Neural crest cell (in vitro differentiated cells): ENCODE measurements at places on chromosomes 3 and 15. TPM values are rescaled to one million over a fixed set of nuclear protein-coding genes. Genes with fewer than 3 reads are reported as not detected.
A peak's percentile ranks its signal among the peaks of the same experiment; 100 is the strongest.

- DNase-seq: no peak
- no peak overlapping the region for H3K27ac ChIP-seq
- H3K4me3 ChIP-seq: no peak overlapping the region
Measured at GRCh38 chr3:151985787-151986430, 112.5 kb downstream of the SUCNR1 start.

Gene BCHE
- 45.2 and 52.9 TPM in 2 replicates for total RNA-seq

Gene CAND2
- total RNA-seq: 14.8 and 15.5 TPM in 2 replicates

- no peak overlapping the region for H3K27ac ChIP-seq
- no peaks in the 10 kb centered on the region for H3K36me3 ChIP-seq
- no peak for DNase-seq
- no peak overlapping the region for H3K4me3 ChIP-seq
- H3K27me3 ChIP-seq: no peaks in the 10 kb centered on the region
- peaks cover 25% of the 10 kb centered on the region for H3K4me1 ChIP-seq
Measured at GRCh38 chr3:112687211-112687610, 46.3 kb upstream of the CCDC80 start.

- no peaks in the 10 kb centered on the region for H3K4me1 ChIP-seq
- peak overlapping the region; percentile 62 for H3K27ac ChIP-seq
Measured at GRCh38 chr15:78083186-78083585, 5.7 kb upstream of the TBC1D2B start.

Gene CNTN6
- 0.48 and 0.82 TPM in 2 replicates for total RNA-seq

- H3K27ac ChIP-seq: no peak overlapping the region
- no peak overlapping the region for H3K4me3 ChIP-seq
- no peaks in the 10 kb centered on the region for H3K36me3 ChIP-seq
- H3K4me1 ChIP-seq: peaks cover 3% of the 10 kb centered on the region
- H3K27me3 ChIP-seq: peaks cover 70% of the 10 kb centered on the region
Measured at GRCh38 chr15:91302588-91303439, 202.8 kb downstream of the SV2B start.

GRCh38 chr3:86793786-86794185, 197.2 kb downstream of the VGLL3 start:
- H3K36me3 ChIP-seq: no peaks in the 10 kb centered on the region
- peak overlapping the region; percentile 63 for H3K27ac ChIP-seq
- H3K27me3 ChIP-seq: no peaks in the 10 kb centered on the region
- H3K4me1 ChIP-seq: peaks cover 14% of the 10 kb centered on the region
- DNase-seq: no peak

DNA sequence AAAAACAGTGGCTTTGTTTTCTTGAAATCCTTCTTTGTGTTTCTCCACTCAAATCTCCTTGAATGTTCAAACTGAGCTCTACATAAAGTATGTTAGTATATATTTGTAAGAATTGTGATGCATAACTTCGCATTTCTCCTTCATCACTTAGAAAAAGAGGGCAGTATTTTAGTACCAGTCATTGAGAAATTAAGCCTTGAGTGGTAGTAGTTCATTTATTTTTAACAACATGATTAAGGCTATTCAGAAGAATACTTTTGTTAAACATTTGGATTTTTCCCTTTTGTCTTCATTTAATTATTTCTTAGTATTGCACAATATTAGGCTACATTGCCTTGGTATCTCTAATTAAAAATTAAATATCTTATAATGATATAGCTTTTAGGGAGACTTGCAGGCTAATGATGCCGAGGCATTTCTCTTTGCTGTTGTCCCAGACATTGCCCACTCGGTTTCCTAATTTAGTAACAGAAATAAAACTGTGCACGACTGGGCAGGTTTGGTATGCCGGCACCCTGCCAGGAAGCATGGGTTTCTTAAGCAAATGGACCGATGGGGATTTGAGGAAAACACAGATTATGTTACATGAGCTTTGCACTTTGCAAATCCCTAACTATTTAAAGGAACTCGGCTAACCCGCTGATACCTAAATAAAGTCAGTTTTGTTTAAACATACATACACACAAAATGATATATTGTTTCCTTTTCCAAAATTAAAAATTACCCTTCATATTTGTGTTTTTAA, 54.7 kb downstream of the LRRC28 start:
- no peak for DNase-seq
- no peaks in the 10 kb centered on the region for H3K27me3 ChIP-seq

DNA sequence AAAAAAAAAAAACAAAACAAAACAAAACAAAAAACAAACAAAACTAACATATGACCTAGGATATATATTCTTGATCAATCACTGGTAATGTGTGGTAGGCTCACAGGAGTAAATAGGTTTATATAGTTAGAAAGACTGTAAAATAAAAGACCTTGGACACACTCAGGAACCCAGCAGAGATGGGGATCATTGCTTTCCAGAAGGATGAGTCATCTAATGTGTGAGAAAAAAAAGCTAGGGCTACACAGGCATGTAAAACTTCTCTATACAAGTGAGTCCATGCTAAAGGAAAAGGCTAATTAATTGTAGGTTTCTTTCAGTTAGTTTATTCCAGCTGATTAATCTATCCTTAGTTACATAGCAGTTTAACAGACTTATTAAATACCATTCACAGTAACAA, 710.3 kb upstream of the ARPP21 start:
- H3K36me3 ChIP-seq: no peaks in the 10 kb centered on the region
- DNase-seq: no peak
- no peak overlapping the region for H3K27ac ChIP-seq
- no peak overlapping the region for H3K4me3 ChIP-seq
- H3K27me3 ChIP-seq: no peaks in the 10 kb centered on the region

DNA sequence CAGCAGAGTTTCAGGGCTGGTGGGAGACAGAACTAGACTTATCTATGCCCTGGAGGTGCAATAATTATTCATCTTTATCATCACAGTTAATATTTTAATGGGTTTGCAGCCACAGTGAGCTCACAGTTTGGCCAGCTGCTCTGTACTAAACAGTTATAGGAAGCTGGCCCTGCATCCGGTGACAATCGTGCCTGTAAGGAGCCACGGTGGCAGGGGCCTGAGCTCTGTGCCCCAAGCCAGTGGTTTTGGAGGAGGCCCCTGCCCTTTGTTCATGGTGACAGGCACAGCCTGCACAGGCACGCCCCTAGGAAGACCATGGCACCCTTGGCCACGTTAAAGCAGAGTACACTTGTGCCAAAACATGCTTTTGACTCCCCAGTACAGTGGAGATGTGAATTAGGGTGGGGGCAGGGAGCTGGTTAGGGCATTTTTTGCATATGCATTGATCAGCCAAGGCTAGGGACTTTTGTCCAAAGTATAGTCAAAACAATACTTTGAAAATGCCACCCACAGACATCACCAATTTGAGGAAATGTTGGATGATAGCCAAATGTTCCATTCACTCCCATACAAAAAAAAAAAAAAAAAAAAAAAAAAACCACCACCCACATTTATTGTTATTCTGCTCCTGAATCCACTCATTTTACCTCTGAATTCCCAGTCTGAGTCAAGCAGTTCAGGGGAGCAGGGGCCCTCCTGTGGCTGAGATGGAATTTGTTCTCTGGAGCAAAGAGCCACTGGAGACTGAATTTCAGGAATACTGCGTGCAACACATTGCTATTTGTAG, 3.4 kb upstream of the RFTN1 start:
- DNase-seq: no peak
- H3K4me3 ChIP-seq: peak overlapping the region; percentile 50
- no peak overlapping the region for H3K27ac ChIP-seq
- H3K36me3 ChIP-seq: no peaks in the 10 kb centered on the region
- peaks cover 68% of the 10 kb centered on the region for H3K27me3 ChIP-seq

Gene LIPH
- not detected in 2 replicates for total RNA-seq

Gene DNAJB11
- total RNA-seq: 48.9 and 53.5 TPM in 2 replicates

Gene SLC22A14
- total RNA-seq: not detected in 2 replicates

DNA sequence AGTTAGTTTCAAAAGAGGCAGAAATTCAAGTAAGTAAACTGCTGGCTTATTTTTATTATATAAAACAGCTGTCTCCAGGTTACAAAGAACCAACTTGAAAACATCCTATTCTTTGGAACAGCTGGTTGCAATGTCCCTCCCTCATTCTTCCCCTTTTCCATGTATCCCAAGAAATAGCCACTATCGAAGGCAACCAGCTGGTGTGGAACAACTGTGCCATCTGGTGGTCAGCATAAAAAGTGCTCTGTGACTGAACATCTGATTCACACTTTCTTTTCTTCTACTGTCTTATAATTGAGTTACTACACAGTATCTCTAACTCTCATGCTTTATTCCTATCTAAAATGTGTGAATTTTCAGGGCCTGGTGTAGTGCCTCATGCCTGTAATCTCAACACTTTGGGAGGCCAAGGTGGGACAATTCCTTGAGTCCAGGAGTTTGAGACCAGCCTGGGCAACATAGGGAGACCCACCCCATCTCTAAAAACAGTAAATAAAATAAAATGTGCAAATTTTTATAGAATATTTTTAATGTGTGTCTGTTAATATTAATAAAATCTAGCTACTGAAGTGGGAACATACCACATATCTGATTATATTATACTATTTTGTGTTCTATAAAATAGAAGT, 9.6 kb downstream of the OSBPL11 start:
- peaks cover 6% of the 10 kb centered on the region for H3K36me3 ChIP-seq
- peaks cover 7% of the 10 kb centered on the region for H3K4me1 ChIP-seq
- peak; percentile 63 for DNase-seq
- H3K27me3 ChIP-seq: no peaks in the 10 kb centered on the region
- H3K27ac ChIP-seq: no peak overlapping the region
- H3K4me3 ChIP-seq: no peak overlapping the region

GRCh38 chr3:177331203-177331835, 134.0 kb upstream of the TBL1XR1 start:
- no peak for DNase-seq
- no peak overlapping the region for H3K27ac ChIP-seq
- no peaks in the 10 kb centered on the region for H3K27me3 ChIP-seq
- peaks cover 26% of the 10 kb centered on the region for H3K4me1 ChIP-seq
- H3K4me3 ChIP-seq: no peak overlapping the region

Gene POTEB3
- not detected in 2 replicates for total RNA-seq

- peaks cover 4% of the 10 kb centered on the region for H3K36me3 ChIP-seq
- no peak overlapping the region for H3K4me3 ChIP-seq
- H3K27ac ChIP-seq: no peak overlapping the region
- no peak for DNase-seq
- no peaks in the 10 kb centered on the region for H3K4me1 ChIP-seq
Measured at GRCh38 chr3:20056725-20057611, 16.7 kb downstream of the KAT2B start.

GRCh38 chr3:126305427-126305826, 51.8 kb downstream of the KLF15 start:
- H3K36me3 ChIP-seq: no peaks in the 10 kb centered on the region
- no peaks in the 10 kb centered on the region for H3K4me1 ChIP-seq
- H3K27ac ChIP-seq: no peak overlapping the region
- no peak for DNase-seq
- H3K4me3 ChIP-seq: no peak overlapping the region

Gene FEZF2
- 0.18 and 0.28 TPM in 2 replicates for total RNA-seq

DNA sequence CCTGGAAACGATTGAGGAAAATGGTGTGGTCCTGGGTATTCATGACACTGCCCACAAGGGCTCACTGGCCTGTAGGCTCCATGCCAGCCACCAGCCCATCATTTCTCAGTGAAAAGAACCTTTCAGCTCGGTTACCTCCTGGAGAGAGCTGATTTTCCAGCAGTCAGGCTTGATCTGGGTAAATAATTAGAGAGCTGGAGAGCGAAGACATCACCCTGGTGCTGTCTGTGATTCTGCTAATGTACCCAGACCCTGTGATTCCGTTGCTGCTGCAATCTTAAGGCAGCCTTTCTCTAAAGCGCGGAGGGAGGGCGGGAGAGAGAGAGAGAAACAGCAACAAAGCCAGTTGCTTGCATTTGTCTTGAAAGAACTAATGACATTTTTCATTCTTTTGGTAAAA, 221.9 kb upstream of the TOPAZ1 start:
- H3K27ac ChIP-seq: peak overlapping the region; percentile 32
- no peak overlapping the region for H3K4me3 ChIP-seq
- peaks cover 51% of the 10 kb centered on the region for H3K27me3 ChIP-seq
- no peaks in the 10 kb centered on the region for H3K36me3 ChIP-seq

- H3K27me3 ChIP-seq: no peaks in the 10 kb centered on the region
- H3K4me3 ChIP-seq: no peak overlapping the region
- H3K4me1 ChIP-seq: no peaks in the 10 kb centered on the region
Measured at GRCh38 chr3:74599564-74599963, 14.9 kb downstream of the CNTN3 start.

DNA sequence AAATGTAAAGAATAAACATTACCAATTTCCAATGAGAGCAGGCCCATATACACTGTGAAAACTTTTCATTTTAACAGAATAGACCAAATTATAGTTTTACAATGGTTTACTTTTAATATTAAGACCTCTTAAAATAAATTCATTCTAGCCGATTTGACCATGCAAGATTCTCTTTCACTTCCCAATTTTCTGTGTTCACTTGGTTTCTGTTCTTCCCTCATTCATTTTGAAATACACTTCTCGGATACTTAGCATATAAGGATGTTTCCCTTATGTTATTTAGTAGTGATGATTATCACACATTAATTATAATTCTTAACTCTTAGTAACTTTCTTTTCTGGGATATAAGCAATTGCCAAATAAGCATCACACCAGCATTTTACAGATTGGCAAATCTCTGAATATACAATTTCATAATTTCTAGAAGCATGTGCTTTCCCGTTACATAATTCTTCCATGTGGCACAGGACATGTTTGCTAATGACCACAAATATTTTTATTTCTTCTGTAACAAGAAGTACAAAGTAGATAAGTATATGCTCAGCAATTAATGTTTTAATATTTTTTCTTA, 13.9 kb downstream of the OR5H15 start:
- H3K36me3 ChIP-seq: no peaks in the 10 kb centered on the region
- H3K4me3 ChIP-seq: no peak overlapping the region
- no peak overlapping the region for H3K27ac ChIP-seq
- H3K4me1 ChIP-seq: no peaks in the 10 kb centered on the region
- H3K27me3 ChIP-seq: no peaks in the 10 kb centered on the region
- no peak for DNase-seq

- H3K4me1 ChIP-seq: peaks cover 32% of the 10 kb centered on the region
- H3K36me3 ChIP-seq: no peaks in the 10 kb centered on the region
- H3K27me3 ChIP-seq: no peaks in the 10 kb centered on the region
- no peak overlapping the region for H3K4me3 ChIP-seq
Measured at GRCh38 chr3:49343163-49343562, 3.3 kb upstream of the USP4 start.

Gene CASR
- not detected in 2 replicates for total RNA-seq

Gene SYNPR
- total RNA-seq: not detected in 2 replicates

DNA sequence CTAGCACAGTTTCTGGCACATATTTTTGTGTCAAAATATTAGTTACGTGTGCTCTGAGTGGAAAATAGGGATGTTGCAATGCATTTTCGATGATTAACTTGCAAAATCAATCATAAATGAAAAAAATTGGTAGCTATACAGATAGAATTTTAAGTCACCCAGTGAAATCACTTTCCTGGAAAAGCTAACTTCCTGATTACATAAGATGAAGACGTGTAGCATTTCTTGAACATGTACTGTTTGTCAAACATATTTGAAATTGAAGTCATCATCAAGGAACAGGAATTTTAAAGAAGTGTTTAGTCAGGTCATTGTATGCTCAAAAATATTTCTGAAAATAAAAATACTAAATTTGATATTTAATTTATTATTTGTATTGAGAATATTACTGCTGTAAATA, 977.7 kb downstream of the PLOD2 start:
- no peak for DNase-seq
- H3K4me1 ChIP-seq: peaks cover 9% of the 10 kb centered on the region
- no peaks in the 10 kb centered on the region for H3K36me3 ChIP-seq
- no peak overlapping the region for H3K27ac ChIP-seq
